ENCODE measurements at places on chromosomes 7 and 10.

DNA sequence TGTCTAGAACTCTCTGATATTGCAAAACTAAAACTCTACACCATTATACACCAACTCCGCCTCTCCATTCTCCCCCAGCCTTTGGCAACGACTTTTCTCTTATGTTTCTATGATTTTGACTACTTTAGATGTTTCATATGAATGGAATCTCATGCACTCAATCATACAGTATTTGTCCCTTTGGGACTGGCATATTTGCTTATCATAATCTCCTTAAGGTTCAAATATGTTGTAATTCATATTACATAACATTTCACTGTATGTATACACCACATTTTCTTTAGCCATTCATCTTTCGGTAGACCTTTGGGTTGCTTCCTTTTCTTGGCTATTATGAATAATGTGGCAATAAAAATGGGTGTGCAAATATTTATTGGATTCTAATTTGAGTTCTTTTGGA is 164.4 kb downstream of the ARL4A start:
- DNase-seq = no peak

DNA sequence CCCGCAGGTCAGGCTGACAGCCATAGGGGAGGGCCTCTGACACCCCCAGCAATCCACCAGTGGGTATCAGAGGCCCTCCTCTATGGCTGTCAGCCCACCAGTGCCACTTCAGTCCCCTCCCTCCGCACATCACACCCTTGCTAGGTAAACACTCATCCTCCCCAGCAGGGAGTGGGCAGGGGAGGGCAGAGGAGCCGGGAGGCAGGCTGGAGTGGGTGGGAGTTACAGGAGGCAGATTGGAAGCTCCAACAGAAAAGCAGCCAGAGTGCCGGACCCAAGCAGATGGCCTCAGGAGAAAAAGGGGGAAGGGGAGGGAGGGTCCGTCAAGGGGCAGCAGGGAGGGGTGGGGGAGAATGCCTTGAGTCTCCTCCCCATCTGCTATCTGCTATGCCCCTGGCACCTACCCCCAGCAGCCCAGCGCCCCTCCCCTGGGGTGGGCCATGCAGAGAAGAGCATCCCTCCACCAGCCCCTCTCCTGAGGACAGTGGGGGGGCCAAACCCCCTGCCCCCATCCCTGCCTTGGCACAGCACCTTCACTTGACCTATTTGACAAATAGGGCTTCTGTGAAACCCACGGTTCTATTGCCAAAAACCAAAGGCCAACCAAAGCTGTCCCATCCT is 2.4 kb downstream of the RASGEF1A start:
- no peak for DNase-seq

GRCh38 chr7:128830231-128831177 is at the start of gene FLNC:
Gene FLNC (plus strand): TSS chr7:128830406. CDS start chr7:128830638, 232 bp downstream.
- no peak for DNase-seq

GRCh38 chr10:35735412-35735811 is 93.3 kb upstream of the FZD8 start:
- DNase-seq = no peak

DNA sequence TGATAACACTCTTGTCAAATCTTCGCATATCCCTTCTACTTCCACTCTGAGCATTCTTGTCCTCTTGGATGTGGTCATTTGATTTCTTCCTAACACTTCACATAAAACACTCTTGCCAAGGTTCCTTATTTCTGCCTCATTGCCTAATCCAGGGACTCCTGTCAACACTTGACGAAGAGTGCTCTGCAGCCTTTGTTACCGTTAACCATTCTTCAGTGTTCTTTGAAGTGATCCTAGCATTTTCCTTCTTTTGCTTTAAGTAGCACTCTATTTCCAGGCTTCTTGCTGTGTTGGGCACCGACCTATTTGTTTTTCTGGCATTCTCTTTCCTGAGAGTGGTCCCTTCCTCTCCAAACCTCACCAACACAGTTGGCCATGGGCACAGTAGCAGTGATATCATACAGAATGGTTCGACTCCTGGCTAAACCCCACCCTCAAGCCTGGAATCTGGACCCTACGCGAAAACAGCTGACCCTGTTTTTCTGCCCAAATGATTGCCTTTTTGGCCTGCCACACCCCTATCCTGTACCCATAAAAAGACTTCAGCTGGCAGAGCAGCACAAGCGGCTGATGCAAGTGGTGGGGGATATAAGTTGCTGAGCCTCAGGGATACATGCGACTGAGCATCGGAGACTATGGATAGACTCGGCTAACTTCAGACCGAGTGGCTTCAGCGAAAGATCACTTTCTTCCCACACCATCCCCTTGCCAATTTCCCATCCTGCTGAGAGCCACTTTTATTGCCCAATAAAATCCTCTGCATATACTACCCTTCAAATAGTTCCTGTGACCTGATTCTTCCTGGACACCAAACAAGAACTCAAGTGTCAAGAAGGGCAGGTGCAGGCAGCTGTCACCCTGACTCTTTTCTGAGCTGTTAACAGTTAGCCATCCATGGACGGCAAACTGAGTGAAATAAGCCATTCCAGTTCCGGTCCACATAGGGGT is 820.6 kb downstream of the CCSER2 start:
- DNase-seq = no peak

- no peak for DNase-seq
These were observed 2.9 kb downstream of the BNIP3 start for GRCh38 chr10:131978851-131979250.

- no peak for DNase-seq
These were observed 155.7 kb upstream of the TMEM72 start for GRCh38 chr10:44755481-44755880.

DNA sequence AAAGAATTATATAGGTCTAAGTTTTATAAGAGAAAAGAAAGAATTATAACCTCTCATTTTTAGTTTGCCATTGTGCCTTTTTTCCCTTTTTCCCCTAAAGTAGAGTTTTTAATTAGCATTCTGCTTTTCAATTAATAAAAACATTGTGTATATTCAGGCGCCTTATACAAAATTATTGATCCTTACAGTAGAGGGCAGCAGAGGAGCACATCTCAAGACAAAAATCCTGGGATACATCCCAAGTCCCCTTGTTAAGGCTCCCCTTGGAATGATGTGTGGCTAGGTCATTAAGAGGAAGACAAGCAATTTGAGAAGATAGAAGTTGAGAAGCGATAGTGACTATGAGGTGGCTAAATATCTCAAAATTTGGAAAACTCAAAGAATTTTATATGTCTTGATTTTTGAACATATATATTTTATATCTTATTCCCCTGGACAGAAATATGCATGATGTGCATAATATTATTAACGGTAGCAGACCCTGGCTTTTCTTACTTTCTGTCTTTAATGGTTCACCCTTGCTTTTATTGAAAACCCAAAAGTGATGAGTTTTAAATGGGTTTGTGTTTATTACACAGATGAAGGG is 19.1 kb upstream of the TPK1 start:
- DNase-seq = no peak

GRCh38 chr7:43553999-43554398 is 28.9 kb upstream of the STK17A start:
- no peak for DNase-seq

GRCh38 chr10:82497439-82497838 is 622.4 kb downstream of the NRG3 start:
- no peak for DNase-seq

GRCh38 chr7:35285799-35286198 is 31.9 kb upstream of the TBX20 start:
- DNase-seq = no peak

- DNase-seq = no peak
These were observed 31.1 kb downstream of the STAMBPL1 start for GRCh38 chr10:88911116-88911515.

DNA sequence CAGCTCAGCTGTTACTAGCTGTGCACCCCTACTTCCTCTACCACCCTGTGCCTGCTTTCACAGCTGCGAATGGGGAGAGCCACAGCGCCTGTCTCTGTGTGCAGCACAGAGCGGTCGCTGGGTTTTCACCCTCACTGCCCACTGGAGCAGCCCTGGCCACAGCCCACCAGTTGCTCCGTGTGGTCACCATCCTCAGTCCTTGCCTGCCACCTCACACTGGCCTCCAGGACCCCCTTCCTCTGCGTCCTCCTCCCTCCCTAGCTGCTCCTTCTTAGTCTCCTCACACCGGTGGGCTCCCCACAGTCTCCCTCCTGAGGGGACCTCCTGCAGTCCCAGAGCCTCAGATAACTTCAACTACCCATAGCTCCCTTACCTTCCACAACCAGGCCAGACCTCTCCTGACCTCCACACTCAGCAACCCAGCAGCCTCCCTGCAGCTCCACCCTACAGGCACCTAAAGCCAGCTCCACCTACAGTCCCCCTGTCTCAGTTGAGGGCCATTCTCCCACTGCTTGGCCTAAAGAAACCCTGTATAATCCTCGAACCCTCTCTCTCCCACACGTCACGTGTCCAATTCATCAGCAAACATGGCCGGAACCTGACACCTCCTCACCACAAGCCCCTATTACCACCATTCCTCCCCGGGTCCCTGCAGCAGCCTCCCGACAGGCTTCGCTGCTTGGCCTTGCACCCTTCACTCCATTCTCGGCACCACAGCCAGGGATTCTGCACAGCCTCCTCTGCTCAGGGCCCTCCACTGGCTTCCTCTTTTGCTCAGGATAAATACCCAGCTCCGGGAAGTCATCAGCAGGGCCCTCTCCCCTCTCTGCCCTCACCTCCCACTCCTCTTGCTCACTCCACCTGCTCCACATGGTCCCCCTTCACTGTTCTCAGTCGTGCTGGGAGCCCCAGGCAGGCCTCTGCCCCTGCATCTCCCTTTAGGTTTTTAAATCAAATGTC is 28.1 kb downstream of the PLAC9 start:
- DNase-seq = no peak

DNA sequence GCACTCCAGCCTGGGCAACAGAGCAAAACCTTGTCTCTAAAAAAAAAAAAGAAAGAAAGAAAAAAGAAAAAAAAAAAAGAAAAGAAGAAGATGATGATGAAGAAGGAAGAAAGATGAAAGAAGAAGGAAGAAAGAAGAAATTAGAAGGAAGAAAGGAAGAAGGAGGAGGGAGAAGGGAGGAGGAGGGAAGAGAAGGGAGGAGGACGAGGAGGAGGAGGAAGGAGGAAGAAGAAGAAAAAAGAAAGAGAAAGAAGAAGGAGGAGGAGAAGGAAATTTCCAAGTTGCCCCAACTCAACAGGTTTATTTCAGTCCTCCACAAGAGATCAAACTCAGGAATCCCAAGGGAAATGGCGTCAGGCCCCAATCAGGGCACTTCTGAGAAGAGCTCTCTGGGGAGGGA is 115.7 kb downstream of the ABLIM1 start:
- DNase-seq = no peak

- DNase-seq = no peak
These were observed 28.2 kb upstream of the INMT start for GRCh38 chr7:30723776-30724175.

- DNase-seq = no peak
These were observed 764.8 kb upstream of the ZNF722 start for GRCh38 chr7:63233881-63234280.

DNA sequence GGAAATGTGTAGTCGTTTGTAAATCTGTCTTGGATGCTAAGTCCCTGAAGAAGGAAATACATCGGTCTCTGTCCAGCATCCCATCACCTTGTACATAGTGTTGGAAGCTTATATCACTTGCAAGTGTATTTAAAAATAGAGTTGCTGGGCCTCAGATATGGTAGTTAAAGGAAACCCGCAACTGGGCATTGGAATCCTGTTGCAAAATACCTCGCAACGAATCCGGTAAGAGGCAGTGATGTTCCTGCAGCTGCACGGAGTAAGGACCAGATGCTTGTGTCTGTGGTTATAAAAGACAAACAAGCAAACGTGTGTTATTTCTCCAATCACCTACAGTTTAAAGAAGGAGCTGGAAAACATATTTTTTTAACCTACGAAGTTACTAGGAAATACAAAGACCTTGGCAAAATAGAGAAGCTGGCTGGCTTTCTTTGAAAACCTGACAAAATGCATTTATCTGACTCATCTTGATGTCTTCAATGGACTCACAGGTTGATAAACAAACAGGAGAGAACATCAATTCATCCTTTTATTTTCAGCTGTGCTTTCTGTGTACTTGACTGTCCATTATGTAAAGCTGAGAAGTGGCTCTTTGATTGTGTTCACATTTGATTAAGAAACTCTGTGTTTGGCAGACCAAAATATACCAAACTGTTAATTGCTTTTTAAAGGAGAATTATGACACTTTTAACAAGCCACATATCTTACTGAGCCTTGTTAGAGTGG is 326.4 kb downstream of the SFMBT2 start:
- no peak for DNase-seq

DNA sequence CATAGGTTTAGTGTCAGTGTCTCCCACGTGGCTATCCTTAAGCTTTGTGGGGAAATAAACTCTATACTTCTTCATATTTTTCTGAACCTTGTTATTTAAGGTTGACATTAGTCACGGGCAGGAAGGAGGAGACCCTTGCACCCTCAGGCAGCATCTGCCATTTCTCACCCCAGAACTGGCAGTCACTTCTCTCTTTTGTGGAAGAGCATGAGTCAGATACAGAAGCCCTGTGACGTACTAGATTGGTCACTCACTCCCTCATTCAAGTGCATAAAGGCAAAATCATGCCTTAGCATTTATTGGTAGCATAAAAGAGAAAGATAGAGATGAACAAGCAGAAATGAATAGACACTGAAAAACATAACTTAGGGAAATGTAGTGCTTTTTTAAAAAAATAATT is 206.0 kb upstream of the MDFIC start:
- no peak for DNase-seq

- no peak for DNase-seq
These were observed 66.8 kb downstream of the RHOBTB1 start for GRCh38 chr10:60877061-60877776.

DNA sequence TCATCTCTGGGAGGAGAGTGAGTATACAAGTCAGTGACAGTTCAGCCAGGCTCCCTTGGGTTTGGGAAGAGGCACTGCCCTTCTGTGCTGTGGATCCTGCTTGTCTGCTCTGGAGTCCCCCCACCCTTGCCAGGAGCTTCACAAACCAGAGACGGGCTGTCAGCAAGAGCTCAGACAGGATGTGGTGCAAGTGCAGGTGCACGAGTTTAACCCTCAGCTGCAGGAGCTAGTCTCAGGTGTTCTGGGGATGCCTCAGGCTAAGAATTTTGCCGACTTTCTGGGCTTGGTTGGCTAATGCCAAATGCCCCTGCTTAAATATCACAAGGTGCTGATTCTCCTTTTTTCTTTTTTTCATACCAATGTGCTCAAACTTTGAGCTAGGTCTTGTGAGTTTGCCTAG is 22.3 kb downstream of the ZNF783 start:
- no peak for DNase-seq

DNA sequence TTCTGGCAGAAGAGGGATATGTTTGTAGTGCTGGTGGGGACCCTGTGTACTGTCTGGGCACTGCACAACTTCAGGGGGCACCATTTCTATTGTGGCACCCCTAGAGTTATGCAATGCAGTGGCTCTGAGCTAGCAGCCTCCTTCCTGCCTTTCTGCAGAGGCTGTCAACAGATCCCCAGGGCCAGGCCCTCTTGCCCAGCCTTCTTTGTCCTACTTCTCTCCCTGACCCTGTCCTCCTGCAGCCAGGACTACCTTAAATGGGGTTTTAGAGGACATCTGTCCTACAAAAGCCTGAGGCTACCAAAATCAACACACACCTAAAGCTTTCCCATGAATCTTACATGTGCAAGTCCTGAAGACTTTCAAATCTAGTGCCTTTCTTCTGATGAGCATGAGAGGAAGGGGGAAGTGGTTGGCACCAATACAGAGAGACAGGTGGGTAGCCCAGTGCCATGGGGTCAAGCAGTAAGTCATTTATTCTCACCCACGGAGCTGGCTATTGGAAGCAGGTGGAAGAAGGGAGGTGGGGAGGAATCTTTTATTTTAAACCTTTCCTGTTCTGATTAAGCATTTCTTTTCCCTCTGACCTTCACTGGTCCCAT is 2.4 kb downstream of the SPOCK2 start:
- DNase-seq = no peak

- DNase-seq = no peak
These were observed 28.0 kb downstream of the GRK5 start for GRCh38 chr10:119235356-119235755.

- DNase-seq = no peak
These were observed 49.3 kb upstream of the INPP5A start for GRCh38 chr10:132488231-132488821.

All from stimulated activated CD4-positive, alpha-beta T cell treated with anti-CD3 and anti-CD28 coated beads, Interleukin-12 subunit alpha, Interleukin-12 subunit beta, amount 100 ng/mL, for 48 hours (primary cell).